ENCODE measurements at places on chromosomes 12 and 14. TPM values are rescaled to one million over a fixed set of nuclear protein-coding genes. Genes with fewer than 3 reads are reported as not detected.

DNA sequence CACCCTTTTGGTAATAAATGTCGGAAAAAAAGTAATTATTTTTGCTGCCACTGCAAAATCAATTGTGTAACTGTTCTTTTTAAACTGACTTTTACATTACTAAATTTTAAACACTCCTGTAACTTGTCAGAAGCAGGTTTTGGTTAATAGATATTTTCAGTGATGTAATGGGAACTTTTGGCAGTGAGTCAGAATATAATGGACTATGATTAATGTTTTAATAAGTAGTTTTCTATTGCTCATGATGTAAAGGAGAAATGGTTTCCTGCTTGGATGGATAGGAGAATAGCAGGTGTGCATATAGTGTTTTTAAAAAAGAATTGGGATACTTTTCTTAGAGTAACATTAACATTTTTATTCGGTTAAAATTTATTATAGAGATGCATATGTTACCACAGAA is 58.8 kb downstream of the TRMT5 start:
- DNase-seq = no peak

DNA sequence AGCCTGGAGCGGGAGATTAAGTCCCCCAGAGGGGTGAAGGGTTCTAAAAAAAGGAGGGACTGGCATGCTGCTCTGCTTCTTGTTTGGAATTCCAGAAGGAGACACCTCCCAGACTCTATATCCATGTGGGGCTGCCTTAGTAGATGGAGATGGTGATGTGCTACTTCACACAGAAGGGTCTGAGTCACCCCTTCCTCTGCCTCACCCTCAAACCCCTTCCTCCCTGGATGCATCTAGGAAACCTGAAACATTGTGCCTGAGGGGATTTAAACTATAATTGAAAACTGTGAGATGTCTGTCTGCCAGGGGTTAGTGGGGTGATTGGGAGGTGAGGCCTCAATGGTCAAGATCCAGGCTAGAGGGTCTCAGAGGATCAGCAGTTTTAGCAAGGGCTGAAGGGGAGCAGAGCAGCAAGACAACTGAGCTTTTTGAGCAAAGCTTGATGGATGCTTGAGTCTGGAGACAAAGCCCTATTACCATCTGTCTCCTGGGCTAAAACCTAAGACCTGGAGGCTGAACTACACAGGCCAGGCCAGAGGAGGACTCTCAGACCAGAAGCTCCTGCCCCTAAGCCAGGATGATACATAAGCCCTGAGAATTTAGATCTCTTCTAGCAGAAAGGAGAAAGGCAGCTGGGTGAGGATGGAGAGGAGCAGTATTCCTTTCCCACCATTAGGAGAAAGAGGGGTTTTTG is 314.7 kb upstream of the ATP2B1 start:
- no peak for DNase-seq

- no peak for DNase-seq
These were observed 34.3 kb downstream of the NOPCHAP1 start for GRCh38 chr12:105020241-105020962.

Gene KRT82
- total RNA-seq = not detected

Gene SLC17A8
- total RNA-seq = not detected

Gene GLS2
- 1.3 TPM for total RNA-seq

Measured in Panc1 (cell line).